ENCODE measurements at places on chromosomes 5 and 9.
A peak's percentile ranks its signal among the peaks of the same experiment; 100 is the strongest.

DNA sequence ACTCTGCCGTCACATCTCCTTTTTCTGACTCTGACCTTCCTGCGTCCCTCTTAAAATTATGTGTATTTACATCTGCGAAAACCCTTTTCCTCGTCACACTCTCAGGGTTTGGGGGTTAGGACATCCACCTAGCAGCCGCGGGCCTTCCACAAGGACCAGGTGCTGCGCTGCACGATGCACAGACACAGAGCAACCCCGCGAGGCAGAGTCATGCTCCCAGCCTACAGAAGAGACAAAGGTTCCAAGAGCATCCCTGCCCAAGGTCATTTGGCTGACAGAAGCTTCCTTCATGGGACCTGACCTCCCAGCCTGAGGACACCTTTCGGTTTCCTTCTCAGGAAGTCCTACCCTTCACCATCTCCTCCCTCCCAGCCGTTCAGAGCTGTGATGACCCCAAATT lies 118.6 kb upstream of the SARDH start:
- no peak for DNase-seq

GRCh38 chr5:159362220-159362619 lies 31.9 kb upstream of the IL12B start:
- peak; percentile 6 for DNase-seq

GRCh38 chr9:4592295-4592694 lies 69.8 kb upstream of the PLPP6 start:
- DNase-seq: no peak

DNA sequence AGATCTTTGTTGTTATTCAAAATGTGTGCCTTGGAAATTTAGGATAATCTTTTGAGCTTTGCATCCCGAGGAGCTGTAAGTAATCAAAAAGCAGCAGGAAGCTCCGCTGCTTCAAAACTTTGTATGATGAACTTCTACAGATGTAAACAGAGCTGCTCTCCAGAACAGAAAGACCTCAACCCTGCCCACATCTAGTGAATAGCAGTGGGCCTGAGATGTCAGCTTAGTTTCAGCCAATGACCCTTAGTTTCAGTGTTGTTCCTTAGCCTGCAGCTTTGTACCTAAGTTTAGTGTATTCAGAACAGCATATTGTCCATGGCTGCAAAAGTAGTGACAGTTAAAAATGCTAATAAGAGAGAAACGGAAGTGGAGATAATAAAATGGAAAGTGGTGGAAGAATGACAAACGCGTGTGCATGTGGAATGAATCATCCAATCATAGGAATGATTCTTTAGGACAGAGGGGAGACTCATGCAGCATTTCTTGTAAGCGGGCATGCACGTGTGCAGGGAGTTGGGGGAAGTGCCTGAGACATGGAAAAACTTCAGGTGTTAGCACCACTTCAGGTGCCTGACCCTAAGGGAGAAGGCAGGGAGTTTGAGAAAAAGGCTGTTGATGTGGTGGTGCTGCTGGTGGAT lies 24.9 kb downstream of the SNX24 start:
- no peak for DNase-seq

GRCh38 chr5:52743012-52743411 lies 44.7 kb upstream of the ITGA1 start:
- no peak for DNase-seq

- DNase-seq: no peak
Observed at GRCh38 chr5:103114440-103114839, 5.5 kb downstream of the GIN1 start.

DNA sequence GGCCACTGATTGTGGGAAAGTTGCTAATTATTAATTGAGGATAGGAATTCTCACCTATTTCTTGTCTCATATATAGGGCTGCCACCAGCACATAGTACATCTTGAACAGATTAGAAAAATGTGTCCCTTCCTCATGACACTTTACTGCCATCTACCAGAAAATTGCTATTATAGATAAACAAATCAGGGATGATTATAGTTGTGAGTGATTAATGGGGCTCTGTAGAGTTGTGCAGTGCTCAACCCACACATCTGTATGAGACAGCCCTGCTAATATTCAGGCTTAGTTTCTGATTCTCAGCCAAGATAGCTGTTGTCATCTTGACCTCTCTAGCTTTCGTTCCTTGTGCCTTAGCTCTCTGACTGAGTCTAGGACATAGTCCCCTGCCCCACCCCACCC lies 373.3 kb downstream of the TLE4 start:
- DNase-seq: no peak

DNA sequence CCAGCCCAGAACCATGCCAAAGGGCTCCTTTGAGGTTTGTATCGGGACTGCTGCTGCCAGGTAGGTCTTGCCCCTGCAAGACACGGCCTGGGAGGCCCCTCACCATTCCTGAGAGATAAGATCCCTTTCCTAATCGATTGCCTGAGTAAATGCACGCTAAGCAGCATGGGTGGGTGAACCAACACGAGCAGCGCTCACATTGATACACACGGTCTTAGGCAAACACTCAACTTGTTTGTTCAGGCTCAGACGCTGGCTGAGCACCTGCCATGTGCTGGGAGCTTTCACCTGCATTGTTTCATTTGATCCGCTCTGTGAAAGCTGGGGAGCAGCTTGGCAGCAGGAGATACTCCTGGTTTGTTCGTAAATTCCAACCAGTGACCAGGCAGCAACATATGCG lies 76.9 kb upstream of the NEURL1B start:
- DNase-seq: no peak

GRCh38 chr9:133932633-133933032 lies 59.5 kb downstream of the VAV2 start:
- DNase-seq: no peak

DNA sequence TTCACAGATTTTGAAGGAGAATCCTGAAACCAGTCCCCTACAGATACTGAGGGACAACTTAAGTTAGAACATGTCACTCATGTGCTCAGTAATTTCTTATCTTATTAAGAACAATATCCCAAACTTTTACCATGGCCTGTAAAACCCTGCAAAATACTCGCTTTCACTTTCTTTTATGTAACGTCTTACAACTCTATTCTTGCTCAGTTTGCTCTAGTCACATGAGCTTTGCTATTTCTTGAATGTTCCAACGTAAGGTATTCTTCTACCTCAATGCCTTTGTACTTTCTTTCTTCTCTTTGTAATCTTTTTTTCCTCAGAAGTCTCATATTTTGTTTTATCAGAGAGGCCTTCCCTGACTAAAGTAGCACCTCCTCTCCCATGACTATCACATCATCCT lies 14.1 kb downstream of the TMEM38B start:
- no peak for DNase-seq

GRCh38 chr5:125981016-125981415 lies 442.2 kb upstream of the GRAMD2B start:
- DNase-seq: no peak

- DNase-seq: peak; percentile 64
Observed at GRCh38 chr5:102536323-102536928, 37.6 kb upstream of the SLCO6A1 start.

DNA sequence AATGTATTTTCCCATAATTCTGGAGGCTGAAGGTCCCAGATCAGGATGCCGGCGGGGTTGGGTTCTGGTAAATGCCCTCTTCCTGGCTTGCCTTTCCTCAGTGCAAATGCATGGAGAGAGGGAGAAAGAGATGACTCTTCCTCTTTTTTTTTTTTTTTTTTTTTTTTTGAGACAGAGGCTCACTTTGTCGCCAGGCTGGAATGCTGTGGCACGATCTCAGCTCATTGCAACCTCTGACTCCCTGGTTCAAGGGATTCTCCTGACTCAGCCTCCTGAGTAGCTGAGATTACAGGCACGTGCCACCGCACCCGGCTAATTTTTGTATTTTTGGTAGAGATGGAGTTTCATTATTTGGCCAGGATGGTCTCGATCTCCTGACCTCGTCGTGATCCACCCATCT lies 300.0 kb upstream of the TAS2R1 start:
- no peak for DNase-seq

GRCh38 chr9:112430006-112430522 lies 50.2 kb downstream of the HSDL2 start:
- no peak for DNase-seq

- DNase-seq: no peak
Observed at GRCh38 chr9:129834489-129835127, 467 bp downstream of the C9orf78 start.

DNA sequence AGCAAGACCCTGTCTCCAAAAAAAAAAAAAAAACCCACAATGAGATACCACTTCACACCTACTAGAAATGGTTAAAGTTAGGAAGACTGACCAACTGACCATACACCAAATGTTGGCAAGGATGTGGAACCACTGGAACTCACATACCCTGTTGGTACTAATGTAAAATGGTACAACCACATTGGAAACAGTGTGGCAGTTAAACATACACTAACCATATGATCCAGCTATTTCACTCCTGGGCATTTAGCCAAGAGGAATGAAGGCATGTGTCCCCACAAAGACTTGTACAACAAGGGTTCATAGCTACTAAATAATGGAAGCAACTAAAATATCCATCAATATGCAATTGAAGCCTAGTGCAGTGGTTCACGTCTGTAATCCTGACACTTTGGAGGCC lies 21.3 kb downstream of the NAIF1 start:
- no peak for DNase-seq

- no peak for DNase-seq
Observed at GRCh38 chr5:35242702-35243258, 12.5 kb upstream of the PRLR start.

DNA sequence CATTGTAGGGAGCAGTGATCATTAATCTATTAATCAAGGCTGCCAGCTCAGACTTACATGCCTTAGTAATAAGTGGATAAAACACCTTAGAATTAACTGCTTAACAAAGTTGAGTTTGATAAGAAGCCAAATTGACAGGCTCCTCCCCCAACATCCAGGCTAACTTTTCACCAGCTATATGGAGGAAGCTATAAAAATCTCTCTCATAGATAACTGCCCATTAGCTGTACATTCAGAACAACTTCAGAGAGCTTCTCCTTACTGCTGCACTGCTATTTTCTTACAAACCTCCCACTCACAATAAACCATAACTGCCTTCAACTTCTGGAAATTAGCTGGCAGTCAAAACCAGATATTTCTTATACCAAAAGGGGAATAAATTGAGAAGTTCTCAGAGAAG lies 364.1 kb downstream of the PRELID2 start:
- no peak for DNase-seq

GRCh38 chr9:115411993-115412452 lies 294.1 kb upstream of the TNC start:
- no peak for DNase-seq

DNA sequence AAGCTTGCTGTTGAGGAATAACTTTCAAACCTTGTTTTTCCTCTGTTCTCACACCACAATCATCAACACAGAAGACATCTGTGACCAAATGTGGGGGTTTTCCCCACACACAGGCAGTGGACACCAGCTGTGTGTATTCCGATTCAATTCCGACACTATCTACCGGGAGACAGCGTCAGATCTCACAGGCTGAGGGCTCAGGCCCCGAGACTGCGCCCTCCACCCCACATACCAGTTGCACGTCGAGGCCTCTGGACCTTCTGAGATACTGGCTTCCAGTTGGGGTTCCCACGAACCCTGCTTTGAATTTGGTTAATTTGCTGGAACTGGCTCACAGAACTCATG lies 41.3 kb downstream of the STK10 start:
- no peak for DNase-seq

Data from NCI-H1694 treated with DMSO at 0.1 percent for 48 hours (cell line).